ENCODE measurements at places on chromosomes 12 and 14. TPM values are rescaled to one million over a fixed set of nuclear protein-coding genes. Genes with fewer than 3 reads are reported as not detected.
A peak's percentile ranks its signal among the peaks of the same experiment; 100 is the strongest.

DNA sequence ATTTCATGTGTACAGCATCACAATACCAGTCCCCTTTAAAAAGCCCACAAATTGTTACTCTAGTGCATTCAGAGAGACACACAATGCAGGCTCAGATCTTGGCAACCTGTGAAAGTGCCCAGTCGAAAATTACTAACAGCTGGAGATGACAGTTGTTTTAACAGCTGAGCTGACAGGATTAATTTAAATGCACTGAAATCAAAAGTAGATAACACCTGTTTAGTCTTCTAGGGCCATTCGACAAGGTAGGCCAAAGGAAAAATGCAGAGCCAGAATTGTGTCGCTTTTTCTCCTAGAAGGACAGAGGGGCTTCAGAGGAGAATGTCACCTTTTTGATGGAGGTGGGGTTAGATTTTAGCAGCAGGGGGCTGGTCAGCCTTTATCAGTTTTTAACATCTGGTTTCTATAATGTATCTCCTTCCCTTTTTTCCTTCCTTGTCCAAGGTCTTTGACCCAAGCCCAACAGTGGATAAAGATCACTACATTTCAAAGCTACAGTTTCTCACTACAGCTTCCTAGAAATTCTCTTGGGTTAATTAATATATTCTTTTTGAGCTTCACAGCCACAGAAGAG, 139.1 kb downstream of the SOX5 start:
- no peak for DNase-seq

The PMEL gene
- total RNA-seq = not detected

The KRT2 gene
- total RNA-seq = not detected

- DNase-seq = no peak
Observed at GRCh38 chr14:101350021-101350420, 211.3 kb upstream of the DIO3 start.

DNA sequence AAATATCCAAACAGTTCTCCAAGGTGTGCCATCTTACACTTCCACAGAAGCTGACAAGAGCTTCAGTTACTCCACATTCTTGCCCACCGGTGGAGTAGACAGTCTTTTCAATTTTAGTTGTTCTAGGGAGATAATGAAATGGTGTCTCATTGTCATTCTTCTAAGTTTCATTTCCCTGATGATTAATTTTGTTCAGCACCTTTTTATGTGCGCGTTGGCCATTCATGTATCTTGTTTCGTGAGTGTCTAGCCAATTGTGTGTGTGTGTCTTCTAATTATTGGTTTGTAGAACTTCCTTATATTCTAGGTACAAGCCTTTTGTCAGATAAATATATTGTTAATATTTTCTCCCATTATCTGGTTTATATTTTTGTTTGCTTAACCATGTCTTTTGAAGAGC, 63.1 kb downstream of the GLT1D1 start:
- DNase-seq = no peak

DNA sequence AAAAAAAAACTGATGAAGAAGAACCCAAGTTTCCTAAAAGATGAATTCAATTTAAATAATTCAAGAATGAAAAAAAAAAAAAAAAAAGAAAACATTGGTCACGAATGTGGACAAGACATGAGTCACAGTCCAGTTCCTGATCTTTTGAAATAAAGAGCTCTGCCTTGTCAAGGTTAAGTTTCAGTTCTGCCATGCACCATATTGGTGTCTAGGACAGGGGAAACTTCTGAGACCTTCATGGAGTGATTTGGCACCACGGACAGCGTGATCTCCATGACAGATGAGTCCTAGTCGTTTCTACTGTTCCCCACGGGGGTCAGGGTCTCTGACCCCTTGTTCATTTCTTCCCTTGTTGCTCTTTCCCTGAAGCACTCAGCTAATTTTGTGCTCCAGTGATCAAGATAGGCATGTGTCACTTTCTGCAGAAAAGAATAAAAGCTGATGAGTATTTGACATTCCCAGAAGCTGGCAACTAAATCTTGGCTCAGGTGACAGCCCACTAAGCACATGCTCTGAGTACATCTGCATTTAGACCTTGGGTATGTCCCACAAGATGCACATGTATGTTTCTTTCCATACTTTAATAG, 1159.7 kb downstream of the BCL11B start:
- no peak for DNase-seq

The OAS2 gene
- total RNA-seq = 6.0 TPM

The RASSF3 gene
- 10.1 TPM for total RNA-seq

The SLC25A47 gene
- not detected for total RNA-seq

DNA sequence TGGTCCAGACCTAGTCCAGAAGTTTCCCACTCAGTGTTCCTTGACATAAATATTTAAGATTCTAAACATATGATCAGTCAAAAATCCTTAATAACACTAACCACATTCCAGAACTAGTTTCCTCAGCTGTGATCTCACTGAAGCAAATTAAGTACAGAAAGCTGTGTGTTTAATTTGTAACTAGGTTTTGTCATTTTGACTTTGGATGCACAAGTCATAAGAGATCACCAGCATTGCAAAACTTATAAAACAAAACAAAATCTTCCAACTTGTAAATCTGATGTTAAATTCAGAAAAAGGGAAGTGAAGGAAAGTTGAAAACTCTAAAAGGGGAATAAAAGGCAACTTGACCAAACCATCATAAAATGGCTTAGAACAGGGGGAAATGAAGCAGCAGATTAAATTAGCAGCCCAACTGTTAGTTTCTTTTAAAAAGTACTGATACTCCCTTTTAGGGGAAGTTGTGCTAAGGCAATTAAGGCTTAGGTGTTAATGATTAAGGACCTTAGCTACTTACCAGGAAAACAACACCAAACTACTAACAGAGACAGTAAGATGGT, 56.6 kb downstream of the SH2B3 start:
- no peak for DNase-seq

The OR9K2 gene
- total RNA-seq = not detected

DNA sequence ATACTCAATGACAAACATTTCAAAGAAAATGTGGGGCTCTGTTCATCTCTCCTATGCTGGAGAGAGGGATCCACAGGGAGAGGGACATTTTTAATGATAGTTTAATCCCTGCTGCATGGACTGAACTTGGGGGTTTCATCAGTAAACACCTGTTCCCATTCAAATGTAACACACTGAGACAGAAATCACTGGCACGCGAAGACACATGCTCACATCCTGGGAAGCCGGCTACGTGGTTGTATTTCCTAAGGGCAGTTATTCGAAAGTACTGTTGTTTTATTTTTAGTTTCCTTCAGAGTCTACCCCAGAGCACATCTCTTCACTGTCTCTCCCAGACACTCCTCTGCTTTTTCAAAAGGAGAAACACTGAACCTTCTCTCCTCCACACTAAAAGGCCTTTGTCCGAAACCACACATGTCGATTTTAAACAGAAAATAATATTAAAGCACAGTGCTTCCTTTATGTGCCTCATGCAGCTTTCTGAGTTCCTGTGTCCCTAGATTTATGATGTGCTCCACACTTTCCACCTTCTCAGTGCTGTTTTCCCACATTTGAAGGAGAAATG, 52.8 kb downstream of the PTHLH start:
- no peak for DNase-seq

GRCh38 chr12:80443974-80444666, at the start of gene PTPRQ:
Gene PTPRQ, plus strand, starts transcription at chr12:80444235. Its CDS starts 111 bp downstream, at chr12:80444346.
- DNase-seq = no peak

The KLHL33 gene
- not detected for total RNA-seq

DNA sequence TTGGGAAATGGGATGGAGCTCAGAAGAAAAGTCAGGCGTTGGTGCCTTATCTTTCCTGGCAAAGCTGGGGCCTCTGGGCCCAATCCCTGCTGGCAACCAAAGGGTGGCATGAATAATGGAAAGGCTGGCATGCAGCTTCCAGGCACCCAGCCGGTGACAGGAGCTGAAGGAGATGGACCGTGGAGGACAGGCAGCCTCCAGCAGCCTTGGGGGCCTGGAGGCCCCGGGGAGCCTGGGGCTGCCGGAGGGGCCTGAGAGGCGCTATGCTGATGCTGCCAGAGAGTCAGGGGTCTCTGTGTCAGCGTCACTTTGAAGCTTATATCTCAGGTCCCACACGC, 38.2 kb upstream of the EML1 start:
- peak; percentile 68 for DNase-seq

The CPNE6 gene
- total RNA-seq = not detected

DNA sequence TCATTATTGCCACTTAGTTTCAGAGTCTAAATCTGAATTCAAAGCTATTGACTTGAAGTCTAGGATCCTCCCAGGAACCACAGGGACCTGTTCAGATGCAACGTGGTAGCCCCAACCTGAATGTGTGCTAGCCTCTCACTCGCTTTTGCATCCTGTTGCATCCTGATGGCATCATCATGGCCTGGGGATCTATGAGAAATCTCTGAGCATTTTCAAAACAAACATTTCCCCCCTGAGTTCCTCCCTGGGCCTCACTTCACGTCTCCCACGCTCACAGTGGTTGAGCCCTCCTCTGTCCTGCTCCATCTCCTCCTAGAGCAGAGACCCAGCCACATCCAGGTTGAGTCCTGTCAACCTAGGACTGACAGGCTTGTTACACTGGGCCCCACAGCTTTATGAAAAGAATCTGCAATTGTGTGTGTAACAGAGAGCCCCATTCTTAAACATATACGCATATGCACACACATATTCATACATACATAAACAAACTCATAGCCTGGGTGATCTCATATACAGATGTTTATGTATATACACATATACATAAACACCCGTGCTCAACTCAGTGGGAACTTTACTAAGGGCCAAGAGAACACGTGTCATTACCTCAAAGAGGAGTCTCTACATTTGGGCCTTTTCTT, 5.4 kb upstream of the KRT72 start:
- DNase-seq = no peak

The LRTM2 gene
- total RNA-seq = not detected

DNA sequence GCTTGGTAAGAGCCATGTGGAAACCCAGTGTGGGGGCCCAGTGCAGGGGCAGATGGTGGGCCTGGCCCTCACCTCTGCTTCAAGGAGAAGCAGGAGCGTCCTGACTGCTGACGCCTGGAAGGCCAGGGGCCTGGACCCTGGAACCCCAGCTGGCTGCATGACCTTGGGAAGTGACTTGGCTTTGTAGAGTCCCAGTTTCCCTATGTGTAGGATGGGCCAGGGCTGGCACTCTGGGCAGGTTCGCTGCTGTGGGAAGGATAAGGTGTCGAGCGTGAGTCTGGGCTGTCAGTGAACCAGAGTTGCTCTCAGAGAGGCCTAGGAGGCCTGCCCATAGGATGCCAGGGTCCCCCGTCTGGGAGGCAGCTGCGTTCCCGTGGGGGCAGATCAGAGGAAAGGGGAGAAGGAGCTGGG, 43.2 kb downstream of the TRAFD1 start:
- DNase-seq = no peak

The AJUBA gene
- 60.8 TPM for total RNA-seq

DNA sequence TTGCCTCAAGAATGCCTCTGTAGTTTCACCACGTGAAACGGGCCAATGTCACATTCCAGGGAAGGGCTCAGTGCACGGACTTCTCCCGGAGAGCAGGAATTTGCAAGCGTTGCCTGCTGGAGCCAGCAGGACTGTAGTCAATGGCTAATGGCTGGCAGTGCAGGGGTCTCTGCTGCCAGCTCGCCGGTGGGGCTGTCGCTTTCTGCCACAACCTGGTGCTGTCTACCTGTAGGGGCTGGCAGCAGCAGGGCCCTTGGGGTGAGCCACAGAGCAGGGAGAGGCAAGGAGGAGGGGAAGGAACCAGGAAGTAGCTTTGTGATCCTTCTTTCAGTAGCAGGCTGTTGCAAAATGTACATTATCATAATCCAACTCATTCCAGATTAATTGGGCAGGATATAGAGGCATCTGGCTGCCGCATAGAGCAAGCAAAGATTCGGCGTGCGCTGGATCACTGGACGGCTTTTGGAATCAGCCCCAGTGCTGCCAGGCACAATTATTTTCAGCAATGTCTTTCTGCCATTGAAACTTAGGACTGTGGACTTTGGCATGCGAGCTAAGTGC, 114.1 kb downstream of the PAPOLA start:
- DNase-seq = no peak

The GSC gene
- total RNA-seq = not detected

The NRIP2 gene
- not detected for total RNA-seq

The PIWIL1 gene
- not detected for total RNA-seq

GRCh38 chr12:120181991-120182631, 12.4 kb downstream of the GCN1 start:
- DNase-seq = peak; percentile 81

The CACNA2D4 gene
- total RNA-seq = 1.4 TPM

DNA sequence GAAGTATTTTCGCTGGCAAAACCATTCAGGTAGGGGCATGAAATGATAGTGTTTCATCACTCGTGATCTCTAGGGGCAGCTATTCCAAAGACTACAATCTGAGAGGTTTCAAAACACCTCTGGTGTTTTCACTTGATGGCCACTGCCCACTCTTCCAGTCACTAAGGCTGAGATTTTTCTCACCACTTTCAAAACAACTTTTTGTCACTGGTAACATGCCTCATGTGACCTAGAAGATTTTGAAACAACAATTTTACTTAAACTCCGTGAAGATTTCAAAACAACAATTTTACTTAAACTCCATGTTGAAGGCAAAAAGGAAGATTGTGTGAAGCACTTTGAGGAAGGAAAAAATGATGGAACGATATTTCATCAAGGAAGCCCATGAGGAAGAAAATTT, 1.2 kb upstream of the IRAK3 start:
- no peak for DNase-seq

DNA sequence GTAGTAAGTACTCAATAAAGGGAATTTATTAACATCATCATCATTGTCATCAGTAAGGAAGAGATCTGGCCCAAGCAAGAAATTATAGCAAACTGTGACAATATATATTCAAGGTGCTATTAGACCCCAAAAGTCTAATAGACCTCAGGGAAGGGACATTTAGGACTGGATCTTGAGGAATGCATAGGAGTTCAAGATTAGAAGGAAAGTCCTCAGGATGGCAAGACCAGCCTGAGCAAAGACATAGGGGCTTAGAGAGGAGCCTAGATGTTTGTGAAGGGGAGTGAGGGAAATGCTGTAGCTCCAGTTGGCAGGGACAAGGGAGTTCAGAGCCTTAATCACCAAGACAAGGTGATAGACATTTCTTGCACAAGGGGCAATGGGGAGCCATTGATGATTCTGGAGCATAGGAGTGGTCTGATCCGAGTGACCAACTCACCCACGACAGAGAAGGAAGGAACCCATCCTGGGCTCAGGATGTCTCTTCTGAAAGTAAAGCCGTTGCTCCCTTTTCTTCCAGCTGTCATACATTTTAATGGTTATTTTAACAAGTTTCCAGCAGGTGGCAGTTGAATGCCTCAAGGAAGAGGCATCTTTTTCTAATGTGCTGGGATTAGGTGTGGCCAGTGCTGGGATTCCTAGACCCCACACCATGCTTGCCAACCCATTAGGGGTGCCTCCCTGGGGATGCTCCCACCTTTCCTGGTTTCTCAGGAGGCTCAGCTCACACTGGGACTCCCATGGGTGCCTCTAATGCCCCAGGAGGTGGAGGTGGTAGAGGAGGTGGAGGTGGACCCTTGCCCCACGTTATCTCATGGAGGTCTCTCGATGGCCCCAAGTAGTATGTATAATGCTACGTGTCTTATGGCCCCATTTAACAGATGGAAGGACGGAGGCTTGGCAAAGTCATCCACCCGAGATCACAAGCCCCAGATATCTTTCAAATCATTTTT, 37.8 kb downstream of the PHETA1 start:
- no peak for DNase-seq

- no peak for DNase-seq
Observed at GRCh38 chr12:112595410-112595809, 176.7 kb downstream of the PTPN11 start.

The PYGL gene
- total RNA-seq = 0.63 TPM

The BDKRB2 gene
- total RNA-seq = 8.0 TPM

- no peak for DNase-seq
Observed at GRCh38 chr14:103697206-103697602, 18.0 kb downstream of the XRCC3 start.

- DNase-seq = no peak
Observed at GRCh38 chr14:76673261-76673660, 88.0 kb upstream of the VASH1 start.
